Activated naive CD8-positive, alpha-beta T cell treated with anti-CD3 and anti-CD28 coated beads, Interleukin-2, amount 50 U/mL, for 16 hours (primary cell): ENCODE measurements at places on chromosomes 13 and 19.

- DNase-seq, result no peak
These were observed 67.8 kb upstream of the SERTM1 start for GRCh38 chr13:36606060-36606459.

GRCh38 chr13:21458451-21458812 is 671 bp downstream of the ZDHHC20 start:
- no peak for DNase-seq

- no peak for DNase-seq
These were observed 101.0 kb downstream of the ZIC5 start for GRCh38 chr13:99870541-99870940.

- DNase-seq, result no peak
These were observed 12.1 kb downstream of the PIN1 start for GRCh38 chr19:9847087-9847671.

DNA sequence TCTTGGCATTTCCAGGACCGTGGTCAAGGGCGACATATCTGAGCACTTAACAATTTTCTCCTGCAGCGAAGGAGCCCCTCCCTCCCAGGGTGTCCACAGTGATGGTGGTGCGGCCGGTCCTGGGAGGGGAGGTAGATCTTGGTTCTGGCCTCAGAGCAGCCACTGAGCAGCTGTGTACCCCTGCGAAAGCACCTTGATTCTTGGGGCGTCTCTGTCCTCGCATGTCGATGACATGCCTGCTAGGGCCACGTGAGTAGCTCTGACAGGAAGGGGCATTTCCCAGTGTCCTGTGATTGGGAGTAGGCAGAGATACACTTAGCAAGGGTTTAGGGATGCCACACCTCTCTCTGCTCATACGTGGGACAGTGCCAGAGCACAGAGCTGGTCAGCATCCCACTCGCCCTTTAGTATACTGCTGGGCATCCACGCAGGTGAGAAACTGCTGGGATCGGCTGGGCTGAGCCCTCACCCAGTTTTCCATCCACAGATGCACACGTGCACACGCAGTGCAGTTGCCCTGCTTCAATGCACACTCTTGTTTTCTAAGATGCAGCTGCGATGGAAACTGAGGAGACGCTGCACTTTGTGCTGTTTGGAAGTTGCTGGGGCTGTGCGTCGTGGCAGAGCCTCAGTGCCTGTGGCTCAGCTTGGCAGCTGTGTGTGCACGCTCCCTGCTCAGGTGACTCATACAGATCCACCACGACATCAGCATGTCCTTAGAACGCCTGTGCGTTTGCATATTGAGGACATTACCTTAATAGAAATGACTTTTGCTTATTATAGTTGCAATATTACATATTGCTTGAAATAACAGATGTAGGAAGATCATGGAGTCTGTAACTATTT is 66.8 kb downstream of the TEX29 start:
- no peak for DNase-seq

GRCh38 chr13:101986316-101986715 is 415.5 kb downstream of the FGF14 start:
- DNase-seq, result no peak

DNA sequence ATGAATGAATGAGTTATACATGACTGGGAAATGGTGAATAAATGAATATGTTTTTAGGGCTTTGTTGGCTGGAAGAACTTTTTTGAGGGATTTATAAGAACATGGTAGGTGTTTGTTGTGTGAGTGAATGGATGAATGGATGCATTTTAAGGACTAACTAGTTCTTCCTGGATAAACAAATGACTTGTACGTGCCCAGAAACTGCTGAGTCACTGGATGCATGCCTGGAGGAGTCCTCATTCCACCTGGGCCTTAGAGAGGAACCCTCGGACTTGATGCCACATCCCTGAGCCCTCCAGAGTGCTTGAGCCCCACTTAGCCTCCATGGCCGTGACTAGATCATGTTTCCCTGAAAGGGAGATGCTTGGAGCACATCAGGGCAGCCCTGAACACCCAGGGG is 153.4 kb downstream of the DPF1 start:
- no peak for DNase-seq

GRCh38 chr13:91017669-91018053 is 329.8 kb upstream of the MIR17HG start:
- no peak for DNase-seq

DNA sequence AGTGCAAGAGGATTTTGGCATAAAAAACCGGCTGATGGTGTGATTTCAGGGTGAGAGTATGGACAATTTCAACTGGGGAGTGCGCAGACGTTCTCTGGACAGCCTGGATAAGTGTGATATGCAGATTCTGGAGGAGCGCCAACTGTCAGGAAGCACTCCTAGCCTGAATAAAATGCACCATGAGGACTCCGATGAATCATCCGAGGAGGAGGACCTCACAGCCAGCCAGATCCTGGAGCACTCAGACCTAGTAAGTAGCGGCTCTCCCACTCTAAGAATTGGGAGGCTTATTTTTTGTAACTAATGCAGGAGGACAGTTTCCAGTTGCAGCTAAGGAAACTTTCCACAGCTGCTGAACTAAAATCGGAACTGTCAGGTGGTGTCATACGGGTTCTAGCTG is 53.6 kb downstream of the ZAR1L start:
- no peak for DNase-seq

DNA sequence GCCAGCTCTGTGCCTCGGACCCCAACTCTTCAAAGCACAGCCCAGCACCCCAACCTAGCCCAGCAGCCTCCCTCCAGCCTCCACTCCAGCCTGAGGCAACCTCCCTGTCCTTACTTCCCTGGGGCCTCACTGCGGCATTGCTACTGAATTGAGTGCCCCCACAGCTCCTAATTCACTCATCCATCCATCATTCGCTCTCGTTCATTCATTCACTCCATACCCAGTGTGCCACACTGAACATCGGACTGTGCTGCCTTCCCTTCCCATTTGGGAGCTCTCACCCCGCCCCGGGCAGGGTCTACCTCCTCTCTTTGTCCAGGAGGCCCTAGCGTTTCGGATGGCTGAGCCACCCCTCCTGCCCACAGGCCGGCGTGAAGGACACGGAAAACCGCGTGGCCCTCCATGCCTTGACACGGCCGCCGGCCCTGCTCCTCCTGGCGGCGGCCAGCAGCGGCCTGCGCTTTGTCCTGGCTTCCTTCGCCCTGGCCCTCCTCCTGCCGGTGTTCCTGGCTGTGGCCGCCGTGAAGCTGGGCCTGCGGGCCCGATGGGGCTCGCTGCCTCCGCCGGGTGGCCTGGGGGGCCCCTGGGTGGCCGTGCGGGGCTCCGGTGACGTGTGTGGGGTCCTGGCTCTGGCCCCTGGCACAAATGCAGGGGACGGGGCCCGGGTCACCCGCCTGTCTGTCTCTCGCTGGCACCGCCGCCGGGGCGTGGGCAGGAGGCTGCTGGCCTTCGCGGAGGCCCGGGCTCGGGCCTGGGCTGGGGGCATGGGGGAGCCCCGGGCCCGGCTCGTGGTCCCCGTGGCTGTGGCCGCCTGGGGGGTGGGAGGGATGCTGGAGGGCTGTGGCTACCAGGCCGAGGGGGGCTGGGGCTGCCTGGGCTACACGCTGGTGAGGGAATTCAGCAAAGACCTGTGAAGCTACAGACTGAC is 1.3 kb downstream of the NAT14 start:
- no peak for DNase-seq

DNA sequence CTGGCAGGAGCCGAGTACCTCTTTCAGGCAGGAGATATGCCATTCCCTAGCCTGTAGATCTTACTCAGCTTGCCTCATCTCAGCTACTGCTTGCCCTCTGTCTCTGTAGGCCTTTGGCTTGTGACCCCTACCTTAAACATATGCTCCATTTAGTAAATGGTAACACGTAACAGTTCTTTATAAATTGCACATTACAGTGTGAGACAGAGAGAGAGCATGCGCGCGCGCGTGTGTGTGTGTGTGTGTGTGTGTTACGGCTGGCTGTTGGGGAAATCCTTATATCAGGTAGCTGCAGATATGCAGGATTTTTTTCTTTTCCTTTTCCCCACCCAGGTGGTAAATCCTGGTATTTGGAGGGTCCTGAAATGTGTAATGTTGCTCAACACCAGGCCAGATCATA is 4.2 kb downstream of the SPINT2 start:
- DNase-seq, result no peak

GRCh38 chr19:40383668-40384248 is 6.2 kb downstream of the HIPK4 start:
- DNase-seq, result no peak

GRCh38 chr13:107407074-107407473 is 808.3 kb downstream of the LIG4 start:
- no peak for DNase-seq

- no peak for DNase-seq
These were observed 206.3 kb downstream of the FOXO1 start for GRCh38 chr13:40460116-40460515.

DNA sequence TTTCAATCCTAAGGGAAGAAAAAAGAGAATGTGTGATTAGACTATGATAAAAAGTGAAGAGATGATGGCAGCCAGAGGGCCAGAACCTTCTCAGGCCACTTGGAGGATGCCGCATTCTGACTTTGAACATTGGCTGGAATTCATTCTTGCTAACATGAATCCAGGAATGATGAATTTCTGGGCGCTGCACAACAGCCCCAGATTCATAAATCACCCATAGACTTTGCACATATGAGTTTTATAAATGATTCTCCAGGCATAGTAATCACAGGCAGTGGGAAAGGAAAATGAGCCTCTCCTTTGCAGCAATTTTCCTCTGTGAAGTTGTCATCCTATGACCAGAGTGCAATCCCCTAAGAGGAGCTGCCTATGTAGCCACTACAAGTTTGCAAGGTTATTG is 555.4 kb downstream of the KCTD12 start:
- DNase-seq, result no peak

DNA sequence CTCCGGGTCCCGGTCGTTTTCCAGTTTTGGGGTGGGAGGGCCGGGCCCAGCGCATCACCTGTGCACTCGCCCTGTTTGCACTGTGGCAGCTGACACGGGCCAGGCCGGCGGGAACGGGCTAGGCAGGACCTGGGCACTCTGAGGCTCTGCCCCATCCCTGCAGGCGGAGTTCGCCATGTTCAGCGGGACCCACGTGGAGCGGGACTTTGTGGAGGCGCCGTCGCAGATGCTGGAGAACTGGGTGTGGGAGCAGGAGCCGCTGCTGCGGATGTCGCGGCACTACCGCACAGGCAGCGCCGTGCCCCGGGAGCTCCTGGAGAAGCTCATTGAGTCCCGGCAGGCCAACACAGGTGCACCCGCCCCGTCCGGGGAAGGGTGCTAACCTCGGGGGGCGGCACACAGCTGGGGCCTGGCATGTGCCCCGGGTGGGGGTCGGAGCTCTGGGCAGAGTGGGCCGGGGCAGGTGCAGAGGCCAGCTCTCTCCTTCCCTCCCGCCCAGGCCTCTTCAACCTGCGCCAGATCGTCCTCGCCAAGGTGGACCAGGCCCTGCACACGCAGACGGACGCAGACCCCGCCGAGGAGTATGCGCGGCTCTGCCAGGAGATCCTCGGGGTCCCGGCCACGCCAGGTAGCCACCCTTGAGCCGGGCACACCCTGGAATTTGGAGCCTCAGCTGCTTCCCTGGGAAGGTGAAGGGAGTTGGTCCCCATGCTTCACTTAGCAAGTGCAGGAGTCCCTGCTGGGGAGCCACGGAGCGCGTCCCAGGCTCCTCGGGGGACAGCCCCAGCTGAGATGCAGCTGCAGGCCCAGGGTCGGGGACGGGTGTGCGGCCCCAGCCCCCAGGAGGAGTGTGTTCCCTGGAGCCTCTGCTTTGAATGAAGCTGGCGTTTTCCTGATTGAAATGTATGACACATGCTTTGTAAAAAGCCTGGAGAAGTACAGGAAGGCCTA is 9.3 kb upstream of the ZNF554 start:
- DNase-seq, result no peak

DNA sequence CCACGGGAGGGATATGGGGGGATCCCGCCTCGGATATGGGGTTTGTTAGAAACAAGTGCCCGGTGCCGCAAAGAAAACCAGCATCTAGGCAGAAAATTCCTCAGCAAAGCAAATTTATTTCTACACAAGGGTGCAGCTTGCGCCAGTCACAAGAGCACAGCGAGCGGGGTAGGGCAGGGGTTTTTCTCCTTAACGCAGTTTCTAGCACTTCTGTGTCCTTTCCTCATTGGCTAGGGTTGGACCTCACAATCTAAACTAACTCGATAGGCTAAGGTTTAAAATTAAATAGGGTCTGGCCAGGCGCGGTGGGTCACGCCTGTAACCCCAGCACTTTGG is 595 bp downstream of the ZNF440 start:
- no peak for DNase-seq

DNA sequence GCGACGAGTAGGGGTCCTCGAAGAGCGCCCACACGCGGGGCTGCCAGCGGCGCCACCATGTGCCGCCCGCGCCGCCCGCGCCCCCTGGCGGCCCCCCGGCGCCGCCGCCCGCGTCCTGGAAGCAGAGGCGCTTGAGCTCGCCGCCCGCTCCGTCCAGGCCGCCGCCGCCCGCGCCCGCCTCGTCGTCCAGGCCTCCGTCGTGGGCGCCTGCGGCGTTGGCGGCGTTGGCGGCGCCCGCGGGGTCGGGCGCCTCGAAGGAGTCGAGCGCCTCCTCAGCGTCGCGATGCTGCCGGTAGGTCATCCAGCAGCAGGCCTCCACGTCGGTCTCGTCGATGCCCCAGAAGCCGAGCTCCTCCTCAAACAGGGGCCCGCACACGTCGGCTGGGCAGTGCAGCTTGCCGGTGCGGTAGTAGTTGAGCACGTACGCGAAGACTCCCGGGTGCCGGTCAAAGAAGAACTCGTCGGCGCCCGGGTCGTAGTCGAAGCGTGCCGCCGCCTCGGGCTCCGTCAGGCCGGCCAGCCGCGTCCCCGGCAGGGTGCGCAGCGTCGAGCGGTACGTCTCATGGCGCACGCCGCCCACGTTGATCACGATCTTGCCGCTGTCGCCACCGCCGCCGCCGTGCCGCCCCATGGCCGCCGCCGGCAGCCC is 829 bp downstream of the KCNC3 start:
- no peak for DNase-seq

DNA sequence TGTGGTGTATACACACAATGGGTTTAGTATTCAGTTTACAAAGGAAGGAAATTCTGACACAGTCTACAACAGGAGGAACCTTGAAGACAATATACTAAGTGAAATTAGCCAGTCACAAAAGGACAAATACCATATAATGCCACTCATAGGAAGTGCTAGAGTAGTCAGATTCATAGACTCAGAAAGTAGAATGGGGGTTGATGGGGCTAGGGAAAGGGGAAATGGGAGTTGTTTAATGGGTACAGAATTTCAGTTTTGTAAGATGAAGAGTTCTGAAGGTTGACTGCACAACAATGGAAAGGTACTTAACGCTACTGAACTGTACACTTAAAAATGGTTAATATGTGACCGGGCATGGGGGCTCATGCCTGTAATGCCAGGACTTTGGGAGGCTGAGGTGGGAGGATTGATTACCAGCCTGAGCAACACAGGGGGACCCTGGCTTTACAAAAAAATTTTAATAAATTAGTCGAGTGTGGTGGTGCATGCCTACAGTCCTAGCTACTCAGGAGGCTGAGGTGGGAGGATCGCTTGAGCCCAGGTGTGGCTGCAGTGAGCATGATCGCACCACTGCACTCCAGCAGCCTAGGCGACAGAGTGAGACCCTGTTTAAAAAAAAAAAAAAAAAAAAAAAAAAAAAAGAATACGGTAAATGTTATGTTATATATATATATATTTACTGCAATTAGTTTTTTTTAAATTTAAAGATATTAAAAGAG is 45.0 kb downstream of the SLC15A1 start:
- DNase-seq, result no peak

GRCh38 chr13:112710855-112711527 is 21.2 kb downstream of the ATP11A start:
- no peak for DNase-seq

- no peak for DNase-seq
These were observed 84.4 kb upstream of the KCTD15 start for GRCh38 chr19:33712268-33712667.
